ENCODE measurements at places on chromosomes 11 and 22.
A peak's percentile ranks its signal among the peaks of the same experiment; 100 is the strongest.

GRCh38 chr11:132944569-132944944 lies 587.7 kb downstream of the OPCML start:
- no peak for DNase-seq

DNA sequence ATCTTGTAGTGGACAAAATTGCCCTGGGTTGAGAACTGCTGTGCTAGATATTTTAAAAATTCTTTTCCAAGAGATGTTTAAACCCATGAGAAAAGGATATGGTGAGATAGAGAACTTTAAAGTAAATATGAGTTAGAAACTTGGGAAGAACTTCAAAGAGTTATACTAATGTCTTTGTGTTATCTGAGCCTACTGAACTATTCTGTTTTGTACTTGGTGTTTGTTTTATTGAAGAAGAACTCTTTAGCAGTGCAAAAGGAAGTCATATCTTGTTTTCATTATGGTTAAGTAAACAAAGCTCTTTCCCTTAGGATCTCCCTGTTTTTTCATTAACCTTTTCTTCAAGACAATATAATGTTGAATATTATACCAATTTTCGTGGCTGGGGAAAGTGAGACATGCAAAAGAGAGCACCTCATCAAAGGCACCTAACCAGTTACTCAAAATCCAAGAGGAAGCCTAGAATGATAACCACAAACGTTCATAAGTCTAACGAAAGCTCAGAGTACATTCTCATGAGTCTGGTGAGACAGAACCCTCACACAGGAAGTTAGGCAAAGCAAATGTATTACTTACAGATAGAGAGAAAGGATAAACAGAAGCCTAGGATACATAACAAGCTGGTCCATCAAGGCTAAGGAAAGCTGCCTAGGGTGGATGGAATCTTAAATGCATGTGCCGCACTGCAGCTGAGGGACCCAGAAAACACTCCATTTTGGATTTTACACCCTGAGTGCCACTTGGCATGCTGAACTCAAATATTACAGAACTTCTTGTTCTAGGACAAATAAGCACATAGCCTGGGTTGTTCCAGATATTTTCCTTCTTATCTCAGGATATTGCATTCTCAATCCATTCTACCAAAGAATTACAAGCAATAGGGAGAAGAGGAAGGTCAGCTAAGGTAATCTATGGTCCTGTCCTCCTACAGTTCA lies 112.5 kb upstream of the ANO3 start:
- no peak for DNase-seq

- DNase-seq: no peak
These were observed 73.3 kb downstream of the MYO7A start for GRCh38 chr11:77201370-77201769.

DNA sequence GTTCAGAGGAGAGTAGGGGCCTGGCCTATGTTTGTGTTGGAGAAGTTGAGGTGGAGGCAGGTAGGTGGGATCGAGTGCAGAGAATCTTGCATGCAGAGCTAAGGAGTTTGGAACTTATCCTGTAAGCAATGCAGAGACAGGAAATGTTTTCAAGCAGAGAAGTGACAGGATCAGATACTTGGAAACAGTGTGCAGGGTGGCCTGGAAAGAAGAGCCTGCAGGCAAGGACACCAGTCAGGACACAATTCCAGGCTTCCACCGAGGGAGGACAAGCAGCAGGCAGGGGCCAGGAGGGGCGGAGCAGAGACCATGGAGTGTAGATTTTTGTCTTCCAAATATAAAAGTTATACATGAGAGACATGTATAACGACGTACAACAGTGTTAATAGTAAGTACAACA lies 26.9 kb upstream of the CECR2 start:
- no peak for DNase-seq

DNA sequence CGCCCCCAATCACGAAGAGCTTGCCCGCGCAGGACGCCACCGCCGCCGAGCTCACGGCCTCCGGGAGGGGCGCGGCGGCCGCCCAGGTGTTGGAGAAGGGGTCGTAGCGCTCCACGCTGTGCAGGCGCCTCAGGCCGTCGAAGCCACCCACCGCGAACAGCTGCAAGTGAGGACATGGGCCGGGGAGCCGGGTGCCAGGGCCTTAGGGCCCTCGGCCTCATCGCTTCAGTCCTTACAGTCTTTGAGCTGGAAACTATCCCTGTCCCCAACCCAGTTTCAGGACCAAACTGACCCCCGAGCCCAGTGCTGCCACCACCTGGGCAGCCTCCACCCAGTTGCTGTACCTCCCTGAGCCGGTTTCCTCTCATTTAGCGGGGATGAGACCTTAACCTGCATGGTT lies 7.6 kb downstream of the KLHL35 start:
- no peak for DNase-seq

DNA sequence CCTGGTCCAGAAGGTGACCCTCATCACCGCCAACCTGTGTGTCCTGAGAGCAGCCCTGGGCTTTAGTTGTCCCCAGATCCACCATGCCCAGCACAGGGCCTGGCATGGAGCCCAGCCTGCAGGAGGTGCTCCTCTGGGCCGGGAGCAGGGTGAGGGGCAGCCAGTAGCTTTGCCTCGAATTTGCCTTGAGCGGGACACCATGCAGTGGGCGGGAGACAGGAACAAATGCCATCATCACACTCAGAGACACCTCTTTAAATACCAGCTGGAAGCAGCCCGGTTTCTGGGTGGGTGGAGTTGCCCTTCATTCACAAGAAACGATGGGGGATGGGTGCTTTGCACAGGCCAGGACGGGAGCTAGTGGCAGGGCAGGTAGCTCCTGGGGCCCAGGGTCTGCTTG lies 19.3 kb downstream of the FLRT1 start:
- no peak for DNase-seq

DNA sequence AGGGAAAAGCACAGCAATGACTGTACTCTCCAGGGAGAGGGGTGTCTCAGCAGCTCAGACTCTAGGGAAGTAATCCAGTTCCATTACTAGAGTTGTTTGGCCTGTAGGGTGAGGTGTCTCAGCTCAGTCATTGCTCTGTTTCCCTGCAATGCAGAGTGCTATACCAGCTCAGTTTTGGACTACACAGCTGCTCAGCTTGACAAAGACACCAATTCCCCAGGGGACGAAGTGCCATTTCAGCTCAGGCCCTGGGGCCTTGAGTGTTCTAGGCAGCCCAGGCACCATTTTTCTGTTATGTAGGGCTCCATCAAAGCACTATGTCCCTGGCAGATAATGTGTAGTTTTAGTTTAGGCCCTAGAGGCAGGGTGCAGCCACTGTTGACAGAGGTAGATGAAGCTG lies 18.2 kb downstream of the CALCB start:
- DNase-seq: no peak

DNA sequence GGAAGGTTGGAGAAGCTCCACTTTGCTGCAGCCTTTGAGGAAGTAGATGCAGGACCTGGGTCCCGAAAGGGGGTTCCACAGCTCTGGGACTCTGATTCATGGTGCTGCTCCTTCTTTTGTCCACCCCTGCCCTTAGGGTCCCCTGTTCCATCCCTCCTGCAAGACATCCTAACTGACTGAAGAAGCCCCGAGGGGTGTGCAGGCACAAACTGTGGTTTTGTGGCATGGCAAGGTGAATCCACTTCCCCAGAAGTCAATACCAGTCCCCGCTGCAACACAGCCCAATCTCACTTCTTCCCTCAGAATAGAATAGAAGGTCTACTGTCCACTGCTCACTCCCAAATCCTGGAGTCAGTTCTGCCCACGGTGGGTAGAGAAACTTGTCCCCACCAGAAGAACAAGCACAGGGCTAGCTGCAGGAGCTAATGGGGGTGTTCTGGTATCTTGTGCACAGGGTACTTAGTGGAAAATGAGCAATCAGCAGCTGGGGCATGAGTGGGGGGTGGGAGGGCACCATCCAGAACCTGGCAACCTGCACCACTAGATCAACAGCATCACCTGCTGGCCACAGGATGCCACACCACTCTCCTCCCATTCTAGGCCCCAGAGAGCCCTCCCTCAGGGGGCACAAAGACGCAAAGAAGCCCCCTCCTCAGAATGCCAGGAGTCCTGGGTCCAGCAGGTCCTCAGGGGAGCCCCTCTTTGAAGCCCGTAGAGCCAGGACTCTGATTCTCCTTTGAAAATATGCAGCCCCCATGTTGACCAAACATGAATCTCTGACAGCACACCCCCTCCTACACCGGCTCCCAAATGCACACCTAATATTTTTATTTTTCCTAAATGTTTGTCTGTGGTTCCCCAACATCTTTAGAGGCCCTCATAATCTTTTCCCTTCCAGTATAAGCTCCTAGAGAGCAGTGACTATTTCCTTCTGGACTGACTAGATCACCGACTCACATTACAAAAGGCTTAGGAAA lies 14.1 kb downstream of the SPATA19 start:
- no peak for DNase-seq

DNA sequence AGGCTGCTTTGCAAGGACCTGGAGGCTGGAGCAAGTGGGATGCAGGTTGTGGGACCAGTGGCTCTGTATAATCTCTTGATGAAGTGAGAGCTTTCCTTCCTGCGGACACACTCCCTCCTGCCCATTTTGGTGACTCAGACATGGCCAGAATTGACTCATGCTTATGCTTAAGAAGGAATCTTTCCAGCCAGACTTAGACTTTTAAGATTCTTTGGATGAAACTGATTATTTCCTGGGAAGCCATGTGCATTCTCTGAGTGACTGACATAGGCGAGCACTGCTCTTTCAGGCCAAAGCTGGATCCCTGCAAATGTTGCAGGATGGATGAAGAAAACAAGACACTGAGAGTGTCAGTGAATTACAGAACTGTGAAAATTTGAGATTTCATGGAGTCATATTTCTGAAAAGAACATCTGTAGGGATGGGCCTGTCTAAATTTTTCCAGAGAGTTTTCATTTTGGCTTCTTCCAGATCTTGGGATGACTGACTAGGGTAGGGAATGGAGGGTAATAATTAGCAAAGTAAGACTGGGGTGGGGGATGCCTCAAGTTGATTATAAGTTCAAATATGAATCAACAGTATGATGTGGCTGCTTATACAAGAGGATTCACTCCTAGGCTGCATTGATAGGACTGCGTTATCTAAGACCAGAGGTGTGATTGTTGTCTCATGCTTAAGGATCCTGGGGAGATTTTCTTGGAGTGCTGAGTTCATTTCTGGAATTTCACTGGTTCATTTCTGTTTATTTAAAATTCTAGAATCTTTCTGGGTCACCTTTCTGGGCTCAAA lies 195.8 kb downstream of the HIPK3 start:
- DNase-seq: no peak

DNA sequence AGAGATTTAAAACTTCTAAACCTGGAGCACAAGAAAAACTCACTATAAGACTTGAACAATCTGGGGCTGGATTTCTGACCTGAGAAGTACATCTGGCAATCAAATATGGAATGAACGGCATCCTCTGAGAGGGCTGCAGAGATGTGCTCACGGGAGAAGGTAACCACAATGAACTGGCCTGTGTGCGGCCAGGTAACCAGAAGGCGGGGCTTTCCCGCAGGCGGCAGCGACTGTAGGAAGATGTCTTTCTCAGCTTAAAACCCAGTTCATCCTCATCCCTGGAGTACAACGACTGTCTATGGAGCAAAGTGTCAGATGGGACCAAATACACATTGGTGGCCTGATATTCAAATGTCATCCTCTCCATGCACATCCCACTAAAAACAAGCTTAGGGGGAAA lies 24.5 kb downstream of the MICAL3 start:
- no peak for DNase-seq

- peak; percentile 6 for DNase-seq
These were observed 1.6 kb downstream of the NADSYN1 start for GRCh38 chr11:71454470-71455113.

GRCh38 chr11:103624708-103625623 lies 411.5 kb upstream of the DDI1 start:
- no peak for DNase-seq

GRCh38 chr11:111737444-111738210 lies 28.6 kb downstream of the PPP2R1B start:
- DNase-seq: no peak

DNA sequence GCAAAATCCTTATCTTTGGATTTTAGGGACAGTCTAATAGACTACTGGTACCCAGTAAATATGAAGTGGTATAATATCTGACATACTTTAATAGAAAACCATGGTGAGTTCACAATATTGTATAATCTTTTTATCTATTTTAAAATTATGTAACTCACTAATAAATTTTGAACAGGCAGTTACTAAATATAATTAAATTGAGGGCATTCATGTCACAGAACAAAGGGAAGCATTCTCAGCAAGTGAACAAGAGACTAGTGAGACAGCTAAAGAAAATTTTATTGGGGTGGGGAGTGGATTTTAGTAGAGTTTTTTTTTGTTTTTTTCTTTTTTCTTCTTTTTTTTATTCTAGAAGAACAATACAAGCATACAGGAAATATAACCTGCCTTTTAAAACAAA lies 55.0 kb downstream of the DNAJC24 start:
- no peak for DNase-seq

- no peak for DNase-seq
These were observed 18.9 kb downstream of the IFT27 start for GRCh38 chr22:36756746-36757655.

DNA sequence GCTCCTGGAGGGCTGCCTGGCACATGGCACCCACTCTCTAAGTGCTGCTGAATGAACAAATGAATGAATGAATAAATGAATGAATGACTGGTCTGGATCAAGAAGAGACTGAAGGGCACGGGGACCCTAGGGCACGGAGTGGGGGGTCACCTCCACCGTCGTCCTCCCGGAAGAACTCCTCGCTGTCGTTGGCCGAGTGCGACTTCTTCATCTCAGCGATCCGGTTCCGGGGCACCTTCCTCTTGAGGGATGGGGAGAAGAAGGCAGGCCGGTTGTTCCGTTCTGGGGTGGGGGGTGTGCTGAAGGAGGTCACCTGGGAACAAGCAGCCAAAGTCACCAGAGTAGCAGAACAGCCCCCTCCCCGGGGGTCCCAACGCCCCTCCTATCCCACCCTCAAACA lies 36.0 kb downstream of the NUP50 start:
- no peak for DNase-seq

DNA sequence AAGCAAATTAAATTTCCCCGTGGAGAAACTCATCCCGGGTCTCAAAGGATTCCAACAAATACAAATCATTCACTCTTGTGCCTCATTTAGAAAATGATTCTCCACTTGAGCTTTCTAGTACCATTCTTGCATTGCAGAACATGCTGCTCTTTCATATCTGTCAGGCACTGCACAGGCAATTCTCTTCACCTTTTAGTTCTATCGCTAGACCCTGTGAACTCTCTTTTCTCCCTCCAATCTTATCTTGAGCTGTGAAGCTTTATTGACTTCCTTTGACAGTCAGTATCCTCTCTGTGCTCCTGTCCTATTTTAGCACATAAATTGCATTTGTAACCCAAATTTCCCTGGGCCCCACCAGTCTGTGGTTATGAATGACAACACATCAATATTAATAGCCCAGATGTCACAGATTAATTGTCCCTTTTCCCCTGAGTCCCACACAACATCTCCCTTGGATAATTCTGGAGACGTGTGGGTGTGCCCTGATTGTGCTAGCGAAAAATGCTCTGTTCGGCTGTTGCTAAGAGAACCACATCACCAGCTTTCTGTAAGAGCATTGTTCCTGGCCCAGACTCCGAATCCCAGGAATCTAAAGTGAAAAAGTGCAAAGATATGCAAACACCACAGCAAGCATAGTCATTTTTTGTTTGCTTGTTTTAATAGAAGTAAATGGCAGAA lies 22.4 kb upstream of the SC5D start:
- no peak for DNase-seq

DNA sequence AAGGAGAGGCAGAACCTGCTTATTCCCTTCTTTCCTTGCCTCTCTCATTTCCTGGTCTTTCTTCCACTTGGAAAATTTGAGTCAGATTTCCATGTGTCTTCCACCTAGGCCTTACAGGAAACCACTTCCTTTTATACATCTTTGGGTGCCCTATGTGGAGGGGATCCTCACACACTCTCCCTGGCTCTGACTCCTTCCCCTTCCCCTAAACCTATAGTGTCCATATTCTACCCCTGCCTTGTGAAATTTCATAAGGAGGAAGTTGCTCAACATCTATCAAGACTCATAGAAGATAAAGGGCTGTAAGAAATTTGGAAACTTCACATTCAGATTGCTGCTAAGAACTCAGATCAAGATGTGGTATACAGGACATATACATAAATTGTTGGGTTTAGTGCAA lies 20.4 kb downstream of the TUG1 start:
- no peak for DNase-seq

Data from COR-L47 (cell line).